DMS153 (cell line): ENCODE measurements at places on chromosomes 7 and 10.

GRCh38 chr7:6589829-6590644 is at the start of gene INTS15:
INTS15 (plus strand) TSS chr7:6590021; CDS start chr7:6590284, 263 bp downstream.
- DNase-seq = peak; percentile 68

GRCh38 chr7:108794466-108794865 is 224.8 kb downstream of the DNAJB9 start:
- DNase-seq = no peak

DNA sequence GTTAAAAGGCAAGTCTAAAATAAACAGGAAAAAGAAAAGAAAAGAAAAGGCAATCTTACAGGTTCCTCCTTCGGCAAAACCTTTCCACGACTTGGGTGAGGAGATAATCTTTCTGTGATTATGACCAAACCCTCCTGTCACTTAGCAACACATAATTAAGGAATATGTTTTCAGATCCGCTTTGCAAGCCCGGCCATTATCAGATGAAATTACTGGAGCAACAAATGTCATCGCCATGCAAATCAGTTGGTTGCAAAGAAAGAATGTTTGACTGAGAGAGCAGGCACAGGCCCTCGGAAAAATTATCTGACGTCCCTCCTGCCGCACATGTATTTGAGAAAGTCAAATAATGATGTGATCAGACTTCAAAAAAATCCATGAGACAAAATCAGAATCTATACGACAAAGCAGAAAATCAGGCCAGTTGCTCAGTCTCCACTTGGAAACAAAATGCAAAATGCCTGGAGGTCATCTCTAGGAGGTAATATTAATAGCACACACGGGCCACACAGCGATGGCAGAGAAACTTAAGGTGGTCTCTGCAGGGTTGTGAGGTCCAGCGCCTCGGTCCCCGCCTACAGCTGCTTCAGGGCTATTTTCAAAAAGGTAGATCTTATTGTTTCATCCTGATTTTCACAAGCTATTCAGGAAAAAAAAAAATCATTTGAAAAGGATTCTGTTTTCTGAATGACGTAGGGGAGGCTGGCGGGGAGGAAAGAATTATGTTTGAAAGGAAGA is 82.7 kb downstream of the ZRANB1 start:
- DNase-seq = peak; percentile 60

- DNase-seq = no peak
Measured at GRCh38 chr7:52189153-52189778, 846.2 kb upstream of the POM121L12 start.

DNA sequence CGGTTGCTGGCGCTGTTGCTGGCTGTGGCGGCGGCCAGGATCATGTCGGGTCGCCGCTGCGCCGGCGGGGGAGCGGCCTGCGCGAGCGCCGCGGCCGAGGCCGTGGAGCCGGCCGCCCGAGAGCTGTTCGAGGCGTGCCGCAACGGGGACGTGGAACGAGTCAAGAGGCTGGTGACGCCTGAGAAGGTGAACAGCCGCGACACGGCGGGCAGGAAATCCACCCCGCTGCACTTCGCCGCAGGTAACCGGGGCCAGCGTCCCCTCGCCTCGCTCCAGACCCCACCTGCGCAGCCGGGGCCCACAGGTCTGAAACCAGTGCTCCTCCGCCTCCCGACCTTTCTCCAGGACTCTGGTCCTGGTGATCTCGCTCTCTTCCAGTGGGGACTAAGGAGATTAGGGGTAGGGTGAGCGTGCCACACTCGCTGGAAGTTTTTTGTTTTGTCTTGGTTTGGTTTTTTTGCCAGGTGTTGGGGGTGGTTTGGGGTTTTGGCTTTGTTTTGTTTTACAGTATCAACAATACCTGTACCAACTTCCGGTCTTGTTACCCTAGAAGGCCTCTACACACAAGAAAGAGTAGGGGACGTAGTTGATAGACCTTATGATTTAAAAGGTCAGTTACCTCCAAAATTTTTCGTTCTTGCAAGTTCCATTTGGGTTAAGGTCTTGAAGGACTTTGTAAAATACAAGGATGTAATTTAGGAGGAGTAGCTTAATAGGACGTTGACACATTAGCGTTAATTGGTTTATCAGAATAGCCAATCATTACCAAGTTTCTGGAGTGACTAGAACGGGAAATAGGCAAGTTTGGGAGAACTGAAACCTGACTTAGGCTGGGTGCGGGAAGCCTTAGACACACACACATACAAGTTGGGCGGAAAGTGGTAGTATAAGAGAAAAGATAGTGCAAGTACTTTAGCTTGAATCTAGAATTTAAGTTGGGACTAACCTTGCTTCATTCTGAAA is 704 bp downstream of the TNKS2 start:
- no peak for DNase-seq

DNA sequence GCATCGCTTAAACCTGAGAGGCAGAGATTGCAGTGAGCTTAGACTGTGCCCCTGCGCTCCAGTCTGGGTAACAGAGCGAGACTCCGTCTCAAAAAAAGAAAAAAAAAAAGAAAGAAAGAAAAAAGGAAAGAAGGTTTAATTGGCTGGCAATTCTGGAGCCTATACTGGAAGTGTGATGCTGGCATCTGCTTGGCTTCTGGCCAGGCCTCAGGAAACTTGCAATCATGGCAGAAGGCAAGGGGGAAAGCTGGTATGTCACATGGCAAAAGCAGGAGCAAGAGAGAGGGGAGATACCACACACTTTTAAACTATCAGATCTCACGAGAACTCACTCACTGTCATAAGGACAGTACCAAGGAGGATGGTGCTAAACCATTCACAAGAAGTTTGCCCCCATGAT is 190.0 kb downstream of the CALN1 start:
- DNase-seq = no peak

GRCh38 chr10:15201589-15202300 is 33.3 kb upstream of the NMT2 start:
- no peak for DNase-seq

DNA sequence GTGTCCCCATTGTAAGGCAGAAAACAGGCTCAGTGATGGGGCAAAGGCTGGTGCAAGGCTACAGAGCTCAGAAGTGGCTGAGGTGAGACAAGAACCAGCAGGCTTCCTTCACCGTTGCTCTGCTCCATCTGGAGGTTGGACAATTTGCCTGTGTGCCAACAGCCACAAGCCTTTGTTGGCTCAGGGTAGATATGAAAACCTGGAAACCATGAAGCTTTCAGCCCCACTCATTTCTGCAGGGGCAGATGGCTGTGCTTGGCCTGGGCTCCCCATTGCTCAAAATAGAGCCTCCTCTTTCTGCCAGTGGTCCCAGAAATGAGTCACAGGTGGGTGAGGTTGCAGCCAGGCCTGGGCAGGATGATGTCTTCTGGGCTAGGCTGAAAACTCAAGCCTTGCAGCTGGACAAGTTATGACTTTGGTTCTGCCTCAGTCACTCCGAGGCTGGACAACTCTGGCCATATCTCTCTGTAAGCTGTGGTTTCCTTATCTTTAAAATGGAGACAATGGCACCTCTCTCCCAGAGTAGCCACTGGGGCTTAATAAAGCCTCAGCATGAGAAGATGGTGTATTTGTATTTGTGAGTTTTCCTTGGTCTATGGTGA is 12.2 kb upstream of the ZNF273 start:
- no peak for DNase-seq

DNA sequence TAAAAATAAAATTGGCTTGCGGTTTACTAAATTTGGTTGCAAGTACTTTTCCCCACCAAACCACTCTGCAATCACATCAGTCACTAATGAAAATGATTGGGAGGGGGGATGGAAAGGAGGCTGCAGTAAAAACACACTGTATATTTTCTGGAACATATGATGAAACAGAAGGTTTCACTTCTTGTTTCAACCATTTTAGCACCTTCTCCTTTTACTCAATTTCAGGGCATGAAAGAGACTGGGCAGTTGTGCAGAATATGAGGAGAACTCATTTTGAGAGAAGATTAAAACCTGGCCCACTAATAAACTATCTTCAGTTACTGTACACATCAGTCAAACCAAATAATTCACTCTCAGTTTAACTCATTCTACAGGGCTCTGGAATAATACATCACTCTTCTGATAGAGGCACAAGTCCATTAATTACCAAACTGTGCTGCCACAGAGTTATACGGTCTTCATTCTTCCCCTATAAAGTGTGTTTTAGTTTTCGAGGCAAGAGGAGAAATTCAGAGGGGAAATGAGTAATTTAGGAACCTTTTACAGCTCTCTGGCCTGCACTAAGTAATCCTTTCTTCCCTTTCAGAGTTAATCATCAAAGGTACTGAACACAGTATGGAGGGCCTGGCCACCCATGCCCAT is 25.5 kb downstream of the JAZF1 start:
- DNase-seq = no peak

DNA sequence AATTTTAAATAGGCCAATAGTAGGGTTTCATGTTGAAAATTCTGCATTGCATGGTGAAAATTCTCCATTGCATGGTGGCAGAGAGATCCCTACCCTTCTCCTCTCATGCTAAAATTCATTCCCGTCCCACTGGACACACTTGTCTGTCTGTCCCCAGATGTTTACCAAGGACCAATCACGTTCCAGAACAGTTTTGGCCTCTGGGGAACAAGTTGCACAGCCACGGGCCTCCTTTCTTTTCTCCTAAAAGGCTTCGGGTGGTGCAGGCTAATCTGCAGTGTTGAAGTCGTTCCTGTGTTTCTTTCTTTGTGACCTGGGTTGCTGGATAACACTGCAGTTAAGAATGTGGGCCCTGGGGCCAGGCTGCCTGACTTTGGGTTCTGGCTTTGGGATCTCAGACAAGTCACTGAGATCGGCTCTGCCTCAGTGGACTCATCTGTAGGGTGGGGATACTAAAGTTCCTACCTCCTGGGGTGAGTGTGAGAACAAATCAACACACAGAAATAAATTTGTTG is 113.1 kb upstream of the FAM204A start:
- DNase-seq = no peak

DNA sequence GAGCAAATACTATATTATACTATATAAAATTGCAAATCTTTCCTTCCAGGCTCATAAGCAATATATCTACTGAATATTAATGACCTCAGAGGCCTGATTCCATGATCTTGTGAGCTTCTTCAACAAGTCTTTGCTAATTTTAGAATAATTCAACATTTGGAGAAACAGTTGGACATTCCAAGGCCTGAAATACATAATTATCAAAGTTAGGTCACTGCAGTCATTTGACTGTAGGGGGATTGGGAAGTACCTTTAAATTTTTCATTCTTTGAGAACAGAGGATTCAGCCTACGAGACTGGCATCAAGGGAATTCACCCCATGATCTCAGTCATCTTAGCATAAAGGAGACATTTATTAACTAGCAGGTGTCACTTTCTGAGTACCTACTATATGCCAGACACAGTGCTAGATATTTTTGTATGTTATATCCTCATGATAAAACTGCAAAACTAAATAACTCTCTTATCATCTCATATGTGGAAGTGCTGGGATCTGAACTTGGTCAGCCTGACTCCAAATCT is 85.4 kb downstream of the DOCK4 start:
- no peak for DNase-seq

DNA sequence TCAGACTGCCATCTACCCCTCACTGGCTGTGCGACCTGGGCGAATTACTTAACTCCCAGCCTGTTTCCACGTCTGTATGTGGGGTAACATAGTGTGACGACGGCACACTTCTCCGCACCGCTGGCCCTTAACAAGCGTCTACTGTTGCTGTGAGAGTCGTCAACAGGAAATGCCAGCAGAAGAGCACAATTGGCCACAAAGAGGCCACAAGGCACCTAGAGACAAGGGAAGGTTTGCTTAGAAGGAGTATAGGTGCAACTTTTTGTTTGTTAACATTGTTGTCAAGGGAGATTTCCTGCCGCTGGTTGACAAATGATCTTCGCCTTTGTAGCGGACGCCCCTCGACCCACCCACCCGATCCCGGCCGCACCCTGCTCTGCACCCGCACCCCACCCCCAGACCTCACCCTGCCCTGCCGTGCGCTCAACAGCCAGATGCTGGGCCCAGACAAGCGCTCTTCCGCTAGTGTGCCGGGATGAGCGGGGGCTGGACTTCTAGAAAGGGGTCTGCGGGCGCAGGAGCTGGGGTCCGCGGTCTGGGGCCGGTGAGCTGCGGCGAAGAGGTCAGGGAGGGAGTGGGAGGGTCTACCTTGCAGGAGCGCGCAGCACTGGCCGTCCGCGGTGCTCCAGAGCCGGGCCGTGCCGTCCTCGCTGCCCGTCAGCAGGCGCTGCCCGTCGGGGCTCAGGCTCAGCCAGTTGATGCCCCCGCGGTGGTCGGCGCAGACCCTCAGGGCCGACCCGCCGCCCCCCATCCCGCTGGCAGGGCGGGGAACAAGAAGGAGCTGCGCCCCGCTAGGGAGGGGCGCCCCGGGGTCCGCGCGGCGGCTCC is 785 bp downstream of the WDR86 start:
- DNase-seq = no peak

GRCh38 chr7:465710-466400 is 53.8 kb downstream of the PDGFA start:
- no peak for DNase-seq

GRCh38 chr7:39095875-39096619 is 118.3 kb downstream of the POU6F2 start:
- DNase-seq = no peak

DNA sequence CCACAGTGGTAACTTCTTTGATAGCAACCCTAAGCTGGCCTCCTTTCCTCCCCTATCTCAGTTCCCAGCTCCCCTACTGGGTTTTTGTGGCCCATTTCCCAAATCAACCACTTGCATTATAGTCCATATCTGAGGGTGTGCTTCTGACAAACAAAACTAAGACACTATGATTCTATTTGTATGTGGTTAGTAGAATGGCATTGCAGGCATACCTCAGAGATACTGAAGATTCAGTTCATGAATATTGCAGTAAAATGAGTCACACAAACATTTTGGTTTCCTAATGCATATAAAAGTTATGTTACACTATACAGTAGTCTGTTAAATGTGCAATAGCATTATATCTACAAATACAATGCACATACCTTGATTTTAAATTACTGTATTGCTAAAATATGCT is 15.4 kb upstream of the TMEM243 start:
- no peak for DNase-seq

DNA sequence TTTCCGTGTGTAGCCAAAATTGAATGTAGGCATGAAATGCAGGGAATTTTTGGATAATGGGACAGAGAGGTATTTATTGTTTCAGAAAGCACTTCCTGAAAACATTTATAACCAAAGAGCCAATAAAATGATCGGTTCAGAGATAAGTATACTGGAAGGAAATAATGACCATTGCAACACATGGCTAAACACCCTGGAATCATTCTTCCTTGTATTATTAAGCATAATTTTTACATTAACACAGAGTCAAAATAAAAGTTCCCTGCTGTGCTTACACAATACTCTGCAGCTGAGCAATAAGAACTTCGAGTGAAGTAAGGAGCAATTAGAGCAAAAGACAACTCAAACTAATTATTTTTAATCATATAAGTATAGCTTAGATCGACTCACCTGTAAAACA is 648.3 kb downstream of the TNS3 start:
- no peak for DNase-seq

DNA sequence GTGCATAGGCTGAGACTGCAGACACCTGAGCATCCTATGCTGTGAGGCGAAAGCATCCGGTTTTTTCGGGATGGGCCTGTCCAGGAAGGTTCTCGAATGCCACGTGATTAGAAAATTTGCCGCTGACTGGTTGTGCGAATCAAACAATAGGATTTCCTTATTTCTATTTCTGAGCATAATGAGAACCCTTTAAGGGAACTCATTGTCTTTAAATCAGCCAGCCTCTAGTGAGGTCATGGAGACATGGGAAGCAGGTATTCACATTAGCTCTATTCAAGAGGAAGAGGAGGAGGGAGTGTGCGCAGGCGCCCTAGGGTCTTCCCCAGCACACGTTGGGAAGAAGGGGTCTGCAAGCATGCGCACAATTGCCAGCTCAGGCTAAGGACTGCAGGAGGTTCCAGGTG is 5.6 kb downstream of the GIMAP1 start:
- DNase-seq = no peak
